Heart right ventricle (tissue), 16 donors: ENCODE measurements at places on chromosomes 3 and 15. TPM values are rescaled to one million over a fixed set of nuclear protein-coding genes. Genes with fewer than 3 reads are reported as not detected.

The FOXB1 gene
- not detected for total RNA-seq

The STX19 gene
- not detected for total RNA-seq

The STRA6 gene
- total RNA-seq: not detected

The HYKK gene
- 7.6 TPM for total RNA-seq

The MEIS2 gene
- 39.0 TPM for total RNA-seq

The CLDN16 gene
- total RNA-seq: not detected

The GOLGA6B gene
- not detected for total RNA-seq

The STRIT1 gene
- 5.6 TPM for total RNA-seq

The RABL3 gene
- 33.9 TPM for total RNA-seq

The DGKG gene
- 60.9 TPM for total RNA-seq

The SPTSSB gene
- not detected for total RNA-seq

The PCSK6 gene
- 30.9 TPM for total RNA-seq

The GBE1 gene
- total RNA-seq: 97.2 TPM

The SOX2 gene
- total RNA-seq: not detected

The CFAP92 gene
- total RNA-seq: 0.15 TPM

The SORD gene
- 13.0 TPM for total RNA-seq

The GPR27 gene
- 10.0 TPM for total RNA-seq

The DISP2 gene
- total RNA-seq: 0.64 TPM

The NMNAT3 gene
- 7.6 TPM for total RNA-seq

The ABCC5 gene
- total RNA-seq: 56.0 TPM

The DAZL gene
- total RNA-seq: not detected

The MEF2A gene
- total RNA-seq: 194 TPM

The WNT5A gene
- total RNA-seq: 2.7 TPM

The DNAH12 gene
- total RNA-seq: 0.09 TPM

The HTR3E gene
- not detected for total RNA-seq

The CAMP gene
- total RNA-seq: 0.42 TPM

The CCR4 gene
- total RNA-seq: not detected

The CD96 gene
- 0.61 TPM for total RNA-seq

The SGO1 gene
- total RNA-seq: 0.44 TPM

The TGM5 gene
- not detected for total RNA-seq

The CYP8B1 gene
- not detected for total RNA-seq

The MYRIP gene
- total RNA-seq: 1.4 TPM

The TMCO5A gene
- not detected for total RNA-seq

The SYNPR gene
- not detected for total RNA-seq

The HCN4 gene
- 16.5 TPM for total RNA-seq

The HACD2 gene
- 14.1 TPM for total RNA-seq

The HYAL1 gene
- 69.8 TPM for total RNA-seq

The REC114 gene
- total RNA-seq: not detected

The CRYGS gene
- total RNA-seq: 0.94 TPM
